ENCODE measurements at places on chromosomes 4 and X.
A peak's percentile ranks its signal among the peaks of the same experiment; 100 is the strongest.

- DNase-seq: no peak
Measured at GRCh38 chrX:30561191-30561590, 16.4 kb downstream of the TASL start.

DNA sequence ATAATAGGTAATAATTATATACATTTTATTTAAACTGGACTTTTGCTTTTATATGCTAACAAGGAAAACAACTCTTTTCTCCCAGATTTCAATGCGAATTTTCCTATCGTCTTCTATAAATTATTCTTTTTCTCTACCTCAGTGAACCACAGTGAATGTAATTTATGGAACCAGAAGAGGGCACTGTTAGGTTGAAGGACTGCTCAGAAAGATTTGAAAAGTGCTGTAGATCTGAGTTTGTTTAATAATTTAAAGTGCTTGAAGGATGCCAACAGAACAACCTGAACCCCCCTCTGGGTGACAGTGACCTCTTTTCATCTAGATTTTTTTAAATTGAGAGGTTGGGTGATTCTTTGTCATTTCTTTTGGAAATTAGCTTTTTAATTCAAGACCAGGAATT lies 54.9 kb downstream of the PHOX2B start:
- DNase-seq: no peak

- no peak for DNase-seq
Measured at GRCh38 chr4:3302173-3302785, 9.5 kb downstream of the RGS12 start.

DNA sequence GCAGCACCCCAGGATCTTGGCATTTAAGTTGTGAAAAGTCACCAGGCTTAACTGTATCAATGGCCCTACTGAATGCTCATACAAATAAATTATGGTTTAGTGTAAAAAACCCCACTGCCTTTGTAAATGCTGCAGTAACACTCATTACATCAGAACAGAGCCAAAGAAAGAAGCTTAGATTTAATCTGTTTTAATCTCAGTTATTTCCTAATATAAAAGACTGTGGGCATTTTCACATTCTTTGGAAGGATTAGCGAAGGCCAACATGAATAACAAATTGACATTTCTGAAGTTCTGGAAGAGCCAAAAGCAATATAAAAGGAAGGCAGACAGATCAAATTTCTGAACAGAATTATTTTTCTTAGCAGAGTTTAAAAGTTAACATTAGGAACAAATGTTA lies 140.0 kb upstream of the HCCS start:
- DNase-seq: no peak

- no peak for DNase-seq
Measured at GRCh38 chr4:139005774-139006173, 9.8 kb upstream of the NOCT start.

GRCh38 chrX:103211012-103211715 lies 3.7 kb upstream of the BEX4 start:
- peak; percentile 15 for DNase-seq

- DNase-seq: no peak
Measured at GRCh38 chr4:89439533-89439932, 131.9 kb upstream of the GPRIN3 start.

- no peak for DNase-seq
Measured at GRCh38 chrX:27915617-27916016, 65.6 kb downstream of the DCAF8L1 start.

DNA sequence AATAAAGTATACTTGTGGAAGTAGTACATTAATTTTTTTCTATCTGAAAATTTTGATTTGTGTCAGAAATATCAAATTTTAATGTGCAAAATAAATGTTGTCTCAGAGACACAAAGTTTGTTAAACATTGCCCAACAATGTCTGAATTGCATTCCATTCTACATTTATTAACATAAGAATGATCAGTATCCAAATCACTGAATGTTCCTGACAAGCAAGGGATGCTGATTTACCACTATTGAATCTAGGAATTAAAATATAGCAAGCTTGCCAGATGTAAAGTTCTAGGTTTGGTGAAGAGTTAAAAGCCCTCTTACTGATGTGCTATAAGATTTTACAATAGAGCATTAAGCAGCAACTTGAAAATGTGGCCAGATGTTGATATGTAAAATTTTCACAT lies 489.2 kb upstream of the CTSO start:
- DNase-seq: no peak

DNA sequence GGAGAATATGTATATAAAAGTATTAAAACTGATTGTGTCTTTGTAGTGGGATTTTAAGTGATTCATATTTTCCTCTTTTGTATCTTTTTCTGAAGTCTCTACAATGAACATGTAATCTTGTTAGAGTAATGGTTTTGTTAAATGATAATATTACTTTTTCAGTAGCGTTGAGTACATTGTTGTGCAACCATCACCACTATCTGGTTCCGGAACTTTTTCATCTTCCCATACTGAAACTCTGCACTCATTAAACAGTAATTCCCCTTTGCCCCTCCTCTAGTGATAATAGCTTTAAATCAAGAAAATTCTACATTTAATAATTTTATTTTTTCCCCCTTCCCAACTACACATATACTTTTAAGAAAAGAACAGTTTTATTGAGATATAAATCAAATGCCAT lies 23.3 kb downstream of the SHROOM3 start:
- DNase-seq: no peak

DNA sequence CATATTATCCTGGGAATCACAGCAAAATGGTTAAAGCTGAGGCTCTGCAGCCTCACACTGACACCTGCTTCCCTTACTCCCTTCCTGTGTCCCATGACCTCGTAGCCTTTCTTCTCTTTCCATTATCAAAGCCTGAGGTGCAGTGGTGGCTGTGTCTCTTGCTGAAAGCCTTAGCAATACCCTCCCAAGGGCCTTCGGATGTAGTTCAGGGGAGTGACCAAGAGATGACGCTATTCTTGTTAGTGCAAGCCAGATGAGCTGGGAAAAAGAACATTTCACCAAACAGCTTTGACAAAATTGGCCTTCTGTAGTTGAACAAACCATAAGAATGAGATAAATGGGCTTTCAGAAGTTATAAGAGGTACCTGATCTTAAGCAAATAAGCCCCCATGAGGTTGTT lies 31.6 kb downstream of the SMIM10L2A start:
- no peak for DNase-seq

DNA sequence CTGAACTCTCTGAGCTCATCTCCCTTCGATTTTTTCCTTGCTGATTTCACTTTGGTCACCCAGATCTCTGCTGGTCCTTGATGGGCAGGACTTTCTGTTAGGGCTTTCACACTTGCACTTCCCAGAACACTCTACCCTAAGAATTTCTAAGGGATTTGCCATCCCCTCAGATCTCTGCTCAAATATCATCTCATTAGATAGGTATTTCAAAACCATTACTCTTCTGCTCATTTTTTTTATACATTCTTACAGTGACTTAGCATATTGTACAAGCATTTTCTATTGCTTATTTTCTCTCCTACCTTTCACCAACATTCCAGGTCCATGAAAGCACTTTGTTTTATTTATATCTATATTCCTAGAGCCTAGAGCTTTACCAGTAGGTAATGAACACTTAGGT lies 913.3 kb downstream of the PDHA2 start:
- DNase-seq: no peak

DNA sequence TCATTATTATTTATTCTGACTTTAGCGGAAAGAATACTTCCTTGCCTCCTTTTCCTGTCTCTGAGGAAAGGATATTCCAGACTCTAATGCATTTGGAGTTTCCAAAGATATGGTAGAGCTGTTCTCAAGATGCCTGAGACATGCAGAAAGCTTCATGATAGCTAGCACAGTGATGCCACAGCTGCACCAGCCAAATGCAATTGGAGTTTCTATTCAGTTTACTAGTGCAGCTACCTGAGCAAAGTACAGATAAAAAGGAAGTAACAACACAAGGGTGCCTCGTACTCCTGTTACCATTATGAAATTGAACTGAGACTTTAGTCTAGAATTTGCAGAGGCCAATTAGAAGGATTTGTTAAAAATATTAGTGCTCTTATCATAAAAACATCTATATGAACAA lies 57.5 kb upstream of the PARM1 start:
- DNase-seq: no peak

- no peak for DNase-seq
Measured at GRCh38 chr4:89301003-89301402, 6.6 kb downstream of the GPRIN3 start.

DNA sequence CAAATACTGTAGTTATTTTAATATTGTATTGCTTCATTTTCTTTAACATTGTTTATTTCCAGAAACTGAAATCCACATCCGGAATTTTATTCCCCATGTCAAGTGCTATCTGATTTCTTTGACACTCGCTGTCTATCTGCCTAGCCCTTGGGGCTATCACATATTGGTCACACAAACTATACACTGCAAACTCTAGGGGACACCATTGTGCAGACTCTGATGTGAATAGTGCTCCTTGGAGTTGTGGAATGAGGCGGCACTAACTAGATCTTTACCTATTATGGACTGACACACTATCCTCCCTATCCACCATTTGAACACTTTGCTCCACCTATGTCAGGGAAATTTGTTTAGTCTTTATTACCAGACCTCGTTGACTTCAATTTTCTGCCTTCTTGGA lies 534.5 kb downstream of the GLUD2 start:
- no peak for DNase-seq

- DNase-seq: no peak
Measured at GRCh38 chr4:40737879-40738278, 11.9 kb upstream of the NSUN7 start.

GRCh38 chr4:106314960-106315359 lies 1.0 kb downstream of the TBCK start:
- DNase-seq: no peak

- peak; percentile 45 for DNase-seq
Measured at GRCh38 chr4:47531241-47531953, 46.3 kb downstream of the ATP10D start.

DNA sequence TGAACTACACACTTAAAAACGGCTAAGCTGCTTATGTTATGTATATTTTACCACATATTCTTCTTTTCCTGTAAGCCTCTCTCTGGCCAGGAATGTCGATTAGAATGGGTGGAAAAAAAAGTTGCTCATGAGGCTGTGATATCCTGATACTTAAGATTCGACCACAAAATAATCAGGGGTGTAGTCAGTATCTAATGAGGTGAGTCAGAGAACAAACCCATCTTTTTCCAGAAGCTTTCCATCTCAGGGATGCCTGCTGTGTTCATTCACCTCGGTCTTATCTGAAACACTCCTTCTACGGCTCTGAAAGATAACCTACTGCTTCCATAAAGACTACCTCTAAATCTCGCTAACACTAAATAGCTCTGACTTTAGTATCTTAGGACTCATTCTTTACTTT lies 142.7 kb upstream of the MAP3K15 start:
- no peak for DNase-seq

DNA sequence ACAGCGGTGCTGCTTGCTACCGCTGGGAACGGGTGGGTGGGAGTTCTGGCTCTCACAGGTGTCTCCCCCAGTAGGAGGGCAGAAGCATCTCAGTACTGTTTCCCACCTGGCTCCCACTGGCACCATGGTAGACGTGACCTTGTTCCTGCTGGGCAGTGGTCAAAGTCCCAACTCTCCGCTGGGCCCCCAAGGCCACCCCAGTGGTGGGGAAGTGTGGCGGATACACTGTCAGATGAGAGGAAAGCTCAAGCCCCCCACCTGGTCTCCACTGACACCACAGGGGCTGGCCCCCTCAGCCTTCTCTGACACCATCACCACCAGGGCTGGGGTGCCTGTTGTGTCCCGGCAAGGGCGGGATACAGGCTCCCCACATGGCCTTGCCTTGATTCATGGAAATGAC lies 24.6 kb downstream of the LETM1 start:
- no peak for DNase-seq

- DNase-seq: no peak
Measured at GRCh38 chr4:36614011-36614410, 332.6 kb downstream of the DTHD1 start.

- no peak for DNase-seq
Measured at GRCh38 chrX:1751781-1752180, 136.9 kb downstream of the ASMT start.

GRCh38 chr4:4762909-4763821 lies 96.3 kb upstream of the MSX1 start:
- DNase-seq: peak; percentile 95

DNA sequence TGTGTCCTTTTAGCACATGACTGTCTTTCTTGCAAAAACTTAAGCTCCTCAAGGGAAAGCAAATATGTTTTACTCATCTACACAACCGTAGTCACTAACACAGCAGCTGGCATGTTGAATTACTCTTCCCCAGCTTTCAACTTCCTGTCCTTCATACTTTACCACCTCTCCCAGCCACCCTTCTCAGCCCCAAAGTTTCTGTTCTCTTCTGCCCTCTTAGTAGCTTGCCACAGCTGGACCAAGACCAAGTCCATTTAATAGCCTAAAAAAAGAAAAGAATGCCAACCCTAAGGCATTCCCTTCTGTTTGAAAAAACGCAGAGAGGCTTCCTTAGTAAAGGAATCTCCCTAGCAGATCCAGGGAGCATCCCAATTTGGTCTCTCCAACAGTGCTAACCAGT lies 36.8 kb downstream of the SRPX2 start:
- no peak for DNase-seq

- no peak for DNase-seq
Measured at GRCh38 chrX:57985951-57986350, 75.7 kb upstream of the ZXDA start.

DNA sequence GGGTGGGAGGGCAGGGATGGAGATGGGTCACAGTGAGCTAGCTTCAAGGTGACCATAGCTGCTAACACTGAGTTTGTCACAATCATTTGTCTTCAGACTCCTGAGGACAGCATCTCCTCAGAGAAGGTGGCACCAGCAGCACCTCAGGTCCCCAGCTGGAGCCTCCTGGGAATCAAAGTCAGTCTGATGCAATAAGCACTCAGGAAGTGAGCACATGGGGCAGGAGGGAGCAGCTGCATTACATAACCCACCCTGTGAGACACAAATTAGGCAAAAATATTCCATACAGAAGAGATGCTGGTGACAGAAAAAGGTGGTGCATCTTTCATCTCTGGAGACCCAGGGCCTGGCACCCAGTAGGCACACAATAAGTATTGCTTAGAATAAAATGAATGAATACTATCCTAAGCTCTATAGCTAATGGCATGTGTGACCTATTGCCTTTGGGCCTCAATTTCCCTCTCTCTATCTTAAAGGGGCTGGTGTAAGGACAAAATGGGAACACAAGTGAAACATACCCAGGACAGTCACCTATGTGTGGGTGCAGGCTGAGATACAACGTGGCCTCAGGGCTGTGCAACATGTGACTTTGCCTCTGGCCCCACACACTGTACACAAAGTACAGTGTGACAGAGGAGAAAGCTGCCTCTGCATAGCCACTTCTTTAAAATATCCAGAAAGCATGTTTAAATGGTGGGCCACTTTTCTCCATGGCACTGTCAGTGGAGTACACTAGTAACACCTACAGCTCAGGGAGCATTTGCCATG lies 37.1 kb downstream of the SLC39A8 start:
- no peak for DNase-seq

Data from PC-9 (cell line).